Cardiac muscle cell (in vitro differentiated cells and primary cell): ENCODE measurements at places on chromosomes 3 and 15. TPM values are rescaled to one million over a fixed set of nuclear protein-coding genes. Genes with fewer than 3 reads are reported as not detected.
A peak's percentile ranks its signal among the peaks of the same experiment; 100 is the strongest.

DNA sequence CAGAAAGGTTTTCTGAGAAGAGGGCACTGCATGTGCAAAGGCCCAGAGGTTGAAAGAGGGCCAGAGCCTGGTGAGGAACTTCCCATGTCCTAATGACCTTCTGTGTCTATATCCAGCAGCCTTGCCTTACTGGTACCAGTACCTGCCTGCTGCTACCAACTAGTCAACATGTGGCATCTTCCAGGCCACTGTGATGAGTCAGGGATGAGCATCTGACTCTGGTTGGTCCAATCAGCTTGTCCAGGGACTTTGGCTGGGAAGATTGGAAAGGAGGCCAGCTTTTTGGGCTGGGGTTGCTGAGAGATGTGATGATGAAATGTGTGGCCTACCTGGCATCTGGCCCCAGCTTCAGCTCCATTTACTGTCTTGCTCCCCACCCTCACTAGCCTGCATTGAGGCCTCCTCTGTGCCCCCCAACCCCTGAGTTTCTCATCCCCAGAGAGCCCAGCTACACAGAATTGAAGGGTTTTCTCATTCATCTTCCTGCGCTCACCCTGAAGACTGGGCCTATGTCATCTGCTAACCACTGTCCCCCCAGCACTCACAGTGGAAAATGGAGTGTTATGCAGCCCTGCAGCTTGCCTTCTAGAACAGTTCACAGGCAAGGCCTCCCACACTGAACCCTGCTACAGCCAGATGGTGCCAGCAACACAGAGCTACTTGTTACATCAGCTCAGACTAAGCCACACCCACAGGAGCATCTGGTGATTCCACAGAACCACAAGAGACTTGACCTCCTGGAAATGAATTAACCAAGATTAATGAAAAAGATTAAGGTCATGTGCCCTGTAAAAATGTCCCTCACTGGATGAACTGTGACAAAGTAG lies 1.3 kb upstream of the TWF2 start:
- no peak for DNase-seq
- H3K27me3 ChIP-seq = peaks cover 3% of the 10 kb centered on the region
- H3K27ac ChIP-seq = no peak overlapping the region

- peak overlapping the region; percentile 76 for H3K27ac ChIP-seq
- no peaks in the 10 kb centered on the region for H3K27me3 ChIP-seq
- peaks cover 8% of the 10 kb centered on the region for H3K4me1 ChIP-seq
- peak overlapping the region; percentile 93 for H3K4me3 ChIP-seq
- peak; percentile 89 for DNase-seq
Measured at GRCh38 chr3:184133840-184134745, 1.1 kb upstream of the EIF2B5 start.

CKMT1B gene
- 1.5 and 3.8 TPM in 2 replicates for total RNA-seq

DNA sequence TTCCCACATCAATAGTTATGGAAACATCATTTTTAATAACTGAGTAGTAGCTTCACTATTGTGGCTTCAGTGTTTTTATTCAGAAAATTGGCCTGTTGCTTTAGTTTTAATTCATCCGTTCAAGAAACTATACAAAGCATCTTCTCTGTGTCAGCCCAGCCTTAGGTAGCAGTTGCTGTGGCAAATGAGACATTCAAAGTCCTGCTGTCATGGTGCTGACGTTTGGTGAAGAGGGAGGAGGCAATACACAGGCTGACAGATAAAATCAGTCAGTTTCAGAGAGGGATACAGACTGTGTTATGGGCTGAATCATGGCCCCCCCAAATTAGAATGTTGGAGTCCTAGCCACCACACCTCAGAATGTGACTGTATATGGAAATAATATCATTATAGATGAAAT lies 56.5 kb downstream of the SLC7A14 start:
- no peak overlapping the region for H3K27ac ChIP-seq
- H3K27me3 ChIP-seq = no peaks in the 10 kb centered on the region
- DNase-seq = no peak
- H3K36me3 ChIP-seq = no peaks in the 10 kb centered on the region

DNA sequence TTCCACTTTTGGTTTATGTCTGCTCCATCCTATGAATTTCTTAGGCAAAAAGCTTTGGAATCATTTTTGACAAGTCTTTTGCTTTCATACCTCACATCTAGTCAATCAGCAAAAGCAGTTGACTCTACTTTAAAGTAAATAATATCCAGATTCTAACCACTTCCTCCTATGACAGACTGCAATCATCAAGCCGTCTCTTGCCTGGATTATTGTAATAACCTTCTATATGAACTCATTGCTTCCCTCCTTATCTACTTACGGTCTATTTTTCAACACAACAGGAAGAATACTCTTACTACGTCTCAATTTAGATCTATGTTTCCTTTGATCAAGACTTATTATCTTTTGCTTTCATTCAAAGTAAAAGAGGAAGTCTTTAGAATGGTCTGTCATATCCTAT lies 20.7 kb downstream of the CLDN1 start:
- H3K27ac ChIP-seq = no peak overlapping the region
- H3K4me3 ChIP-seq = no peak overlapping the region
- DNase-seq = no peak
- no peaks in the 10 kb centered on the region for H3K36me3 ChIP-seq
- no peaks in the 10 kb centered on the region for H3K4me1 ChIP-seq

UNC45A gene
- 61.8 and 68.2 TPM in 2 replicates for total RNA-seq

POLQ gene
- 3.0 and 7.1 TPM in 2 replicates for total RNA-seq

- peaks cover 45% of the 10 kb centered on the region for H3K36me3 ChIP-seq
- no peaks in the 10 kb centered on the region for H3K27me3 ChIP-seq
- peak overlapping the region; percentile 76 for H3K27ac ChIP-seq
- H3K4me3 ChIP-seq = no peak overlapping the region
Measured at GRCh38 chr3:70981231-70981880, 602.2 kb downstream of the FOXP1 start.
